ENCODE measurements at places on chromosomes 11 and 22.

GRCh38 chr22:38273135-38273826 is 471 bp upstream of the TMEM184B start:
- DNase-seq: no peak

GRCh38 chr11:4092026-4092425 is 2.6 kb upstream of the RRM1 start:
- peak; percentile 40 for DNase-seq

DNA sequence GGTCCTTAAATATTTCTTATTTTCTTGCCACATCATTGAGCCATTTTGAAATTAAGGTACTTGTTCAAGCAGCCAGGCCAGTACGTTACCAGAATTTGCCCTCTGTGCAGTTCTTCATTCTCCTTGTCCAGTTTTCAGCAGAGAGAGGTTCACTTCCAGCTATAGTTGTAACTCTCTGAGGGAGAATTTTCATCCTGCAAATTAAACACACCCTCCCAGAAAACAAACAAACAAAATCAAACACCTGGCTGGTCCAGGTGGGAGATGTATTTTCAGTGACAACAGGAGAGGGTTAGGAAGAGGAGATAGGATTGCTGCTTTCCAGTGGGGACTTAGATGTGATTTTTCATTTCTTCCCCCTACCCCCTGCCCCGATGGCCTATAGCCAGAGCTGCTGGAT is 45.0 kb downstream of the LHFPL7 start:
- no peak for DNase-seq

DNA sequence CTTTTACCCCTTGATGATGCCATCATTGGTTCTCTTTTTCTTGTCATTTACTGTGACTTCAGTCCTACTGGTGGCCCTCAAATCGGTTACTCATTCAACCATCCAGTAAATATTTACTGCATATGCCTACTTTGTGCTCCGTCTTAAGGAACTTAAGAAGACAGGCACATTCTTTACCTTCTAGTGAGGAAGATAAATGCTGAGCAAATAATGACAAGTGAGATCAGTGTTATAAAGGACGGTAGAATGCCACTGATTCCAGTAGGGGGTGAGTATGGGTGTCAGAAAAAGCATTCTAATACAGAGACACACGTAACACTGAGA is 1.6 kb downstream of the ANKRD42 start:
- no peak for DNase-seq

DNA sequence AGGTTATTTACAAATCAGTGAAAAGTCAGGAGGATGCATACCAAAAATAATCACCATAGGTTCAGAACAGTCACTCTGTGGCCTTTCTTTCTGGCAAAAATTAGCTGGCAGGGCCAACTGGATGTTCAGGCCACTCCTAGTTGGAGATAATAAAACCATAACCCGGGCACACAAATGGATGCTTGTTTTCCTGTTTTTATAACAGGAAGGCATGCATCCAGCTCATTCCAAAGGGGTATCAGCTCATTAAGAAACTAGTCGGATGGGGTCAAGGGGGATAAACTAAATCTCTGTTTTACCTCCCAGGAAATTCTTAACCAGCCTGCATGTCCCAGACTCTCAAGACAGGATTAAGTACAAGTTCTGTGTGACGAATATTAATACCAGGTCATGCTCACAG is 81.0 kb downstream of the FBXO7 start:
- DNase-seq: no peak

GRCh38 chr11:13216019-13216710 is 61.4 kb upstream of the BMAL1 start:
- no peak for DNase-seq

GRCh38 chr11:92977401-92977800 is 8.0 kb downstream of the MTNR1B start:
- DNase-seq: no peak

DNA sequence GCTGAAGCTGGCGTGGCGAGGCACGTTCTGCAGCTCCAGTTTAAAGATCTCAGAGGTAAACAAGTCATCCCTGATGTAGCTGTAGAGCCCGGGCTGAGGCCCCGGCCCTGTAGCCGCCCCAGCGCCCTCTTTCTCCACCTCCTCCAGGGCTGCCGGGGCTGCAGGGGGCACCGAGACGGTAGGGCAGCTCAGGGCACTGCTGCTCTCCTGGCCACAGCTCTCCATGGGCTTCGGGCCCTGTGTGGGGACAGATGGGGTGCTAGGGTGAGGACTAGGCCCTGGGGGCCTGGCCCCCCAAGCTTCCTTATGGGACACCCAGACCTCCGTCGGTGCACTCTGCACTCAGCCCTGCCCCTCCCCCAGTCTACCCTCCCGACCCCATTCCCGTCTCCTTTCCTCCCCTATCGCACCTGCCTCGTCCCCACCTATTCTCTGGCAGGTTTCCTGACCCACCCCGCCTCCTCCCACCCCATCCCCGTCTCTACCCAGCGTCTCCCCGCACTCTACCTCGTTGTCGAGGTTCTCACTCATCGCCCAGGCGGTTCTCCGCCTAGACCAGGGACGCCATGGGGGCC is 559 bp downstream of the RANBP1 start:
- no peak for DNase-seq

DNA sequence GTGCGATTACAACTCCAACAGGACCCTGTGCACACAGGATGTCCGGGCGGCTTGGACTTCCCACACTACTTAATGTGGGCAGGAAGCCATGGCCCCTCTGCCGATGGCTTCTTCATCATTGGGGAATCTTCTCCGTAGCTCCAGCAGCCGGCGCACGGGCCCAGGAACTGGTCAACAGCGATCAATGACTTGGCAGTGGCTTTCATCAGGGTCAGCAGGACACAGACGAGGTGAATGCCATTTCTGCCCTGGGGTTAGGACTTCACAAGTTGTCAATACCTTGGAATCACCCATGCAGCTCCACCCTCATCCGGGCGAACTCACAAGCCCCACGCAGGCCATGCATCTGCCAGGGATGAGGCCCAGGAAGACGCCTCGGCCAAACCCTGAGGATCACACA is 645.7 kb downstream of the BRD1 start:
- DNase-seq: no peak

- DNase-seq: no peak
Observed at GRCh38 chr22:46450931-46451561, 86.4 kb downstream of the CELSR1 start.

- no peak for DNase-seq
Observed at GRCh38 chr22:34579519-34579918, 486.4 kb upstream of the ISX start.

DNA sequence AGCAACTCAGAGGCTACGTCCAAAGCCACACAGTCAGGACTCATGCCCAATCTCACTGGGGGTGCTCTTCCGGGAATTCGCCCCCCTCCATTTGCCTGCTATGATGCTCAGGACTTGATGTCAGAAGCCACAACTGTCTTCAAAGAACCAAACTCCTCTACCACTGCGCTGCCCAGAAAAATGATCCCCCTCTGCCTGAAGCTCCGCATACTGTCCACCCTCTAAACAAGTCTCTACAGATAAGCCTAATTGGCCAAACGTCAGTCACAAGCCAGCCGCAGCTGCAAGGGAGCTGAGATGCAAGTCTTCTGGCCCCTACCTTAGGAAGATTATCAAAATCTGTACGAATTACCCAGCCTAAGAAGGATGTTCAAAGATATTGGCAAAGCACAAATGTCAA is 294.6 kb downstream of the BUD13 start:
- no peak for DNase-seq

DNA sequence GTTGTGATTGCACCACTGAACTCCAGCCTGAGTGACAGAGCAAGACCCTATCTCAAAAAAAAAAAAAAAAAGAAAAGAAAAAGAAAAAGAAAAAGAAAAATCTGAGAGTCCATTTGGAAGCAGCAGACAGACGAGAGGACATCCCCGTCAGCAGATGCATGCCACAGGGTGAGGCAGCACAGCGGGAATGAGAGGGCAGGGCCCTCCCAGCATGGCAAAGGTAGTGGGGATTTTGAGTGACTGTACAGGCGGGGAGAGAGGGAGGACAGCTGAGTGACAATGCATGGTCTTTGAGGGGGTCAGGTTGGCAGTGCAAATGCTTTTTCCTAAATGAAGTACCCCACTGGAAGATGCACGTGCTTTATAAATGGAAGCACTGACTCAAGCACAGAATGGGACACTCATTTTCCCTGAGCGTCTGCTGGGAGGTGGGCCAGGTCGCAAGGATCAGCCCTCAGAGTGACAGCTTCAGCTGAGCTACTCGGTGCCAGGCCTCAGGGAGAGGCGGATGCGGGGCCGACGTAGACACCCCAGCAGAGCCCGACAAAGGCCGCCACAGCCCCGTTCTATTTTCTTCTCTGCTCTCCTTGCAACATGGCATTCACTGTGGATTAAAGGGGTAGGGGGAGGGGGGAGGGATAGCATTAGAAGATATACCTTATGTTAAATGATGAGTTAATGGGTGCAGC is 113.5 kb downstream of the SHANK2 start:
- no peak for DNase-seq

DNA sequence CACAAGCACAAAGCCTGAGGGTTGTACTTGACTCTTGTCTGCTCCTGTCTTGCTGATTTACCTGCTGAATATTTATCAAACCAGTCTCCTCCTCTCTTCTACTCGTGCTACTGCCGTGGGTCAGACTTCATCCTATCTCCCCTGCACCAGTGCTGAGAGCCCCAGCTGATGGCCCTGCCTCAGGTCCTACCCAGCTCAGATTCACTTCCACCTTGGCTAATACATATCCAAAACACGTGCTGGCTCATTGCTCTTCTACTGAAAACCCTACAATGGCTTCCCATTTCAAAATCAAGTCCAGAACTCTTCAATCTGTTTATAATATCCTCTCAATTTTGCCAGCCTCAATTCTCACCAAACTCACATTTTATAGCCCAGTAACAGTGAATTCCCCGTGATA is 48.3 kb downstream of the RAB30 start:
- DNase-seq: no peak

DNA sequence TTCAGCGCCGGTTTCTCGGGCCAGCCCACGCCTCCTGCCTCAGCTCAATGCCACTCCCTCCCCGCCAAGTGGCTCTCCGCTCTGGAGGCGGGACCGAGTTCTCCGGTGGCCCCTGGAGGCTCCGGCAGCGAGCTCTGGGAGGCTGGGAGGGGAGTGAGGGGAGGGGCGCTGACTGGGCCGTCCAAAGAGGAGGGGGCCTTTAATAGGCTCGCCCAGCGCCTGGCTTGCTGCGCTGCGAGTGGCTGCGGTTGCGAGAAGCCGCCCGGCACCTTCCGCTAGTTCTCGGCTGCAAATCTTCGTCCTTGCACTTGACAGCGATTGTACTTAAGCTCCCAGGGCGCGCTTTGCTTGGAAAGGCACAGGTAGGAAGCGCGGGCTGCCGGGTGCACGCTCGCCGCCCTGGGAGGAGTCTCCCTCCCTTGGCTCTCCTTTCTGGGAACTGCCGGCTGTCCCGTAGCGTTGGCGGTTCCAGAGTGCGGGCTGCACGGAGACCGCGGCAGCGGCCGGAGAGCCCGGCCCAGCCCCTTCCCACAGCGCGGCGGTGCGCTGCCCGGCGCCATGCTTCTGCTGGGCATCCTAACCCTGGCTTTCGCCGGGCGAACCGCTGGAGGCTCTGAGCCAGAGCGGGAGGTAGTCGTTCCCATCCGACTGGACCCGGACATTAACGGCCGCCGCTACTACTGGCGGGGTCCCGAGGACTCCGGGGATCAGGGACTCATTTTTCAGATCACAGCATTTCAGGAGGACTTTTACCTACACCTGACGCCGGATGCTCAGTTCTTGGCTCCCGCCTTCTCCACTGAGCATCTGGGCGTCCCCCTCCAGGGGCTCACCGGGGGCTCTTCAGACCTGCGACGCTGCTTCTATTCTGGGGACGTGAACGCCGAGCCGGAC is at the start of gene ADAMTS15:
Gene ADAMTS15, plus strand, starts transcription at position 230 of the 894 bp plus-strand sequence. Its CDS starts 329 bp downstream, at position 559.
- peak; percentile 19 for DNase-seq

DNA sequence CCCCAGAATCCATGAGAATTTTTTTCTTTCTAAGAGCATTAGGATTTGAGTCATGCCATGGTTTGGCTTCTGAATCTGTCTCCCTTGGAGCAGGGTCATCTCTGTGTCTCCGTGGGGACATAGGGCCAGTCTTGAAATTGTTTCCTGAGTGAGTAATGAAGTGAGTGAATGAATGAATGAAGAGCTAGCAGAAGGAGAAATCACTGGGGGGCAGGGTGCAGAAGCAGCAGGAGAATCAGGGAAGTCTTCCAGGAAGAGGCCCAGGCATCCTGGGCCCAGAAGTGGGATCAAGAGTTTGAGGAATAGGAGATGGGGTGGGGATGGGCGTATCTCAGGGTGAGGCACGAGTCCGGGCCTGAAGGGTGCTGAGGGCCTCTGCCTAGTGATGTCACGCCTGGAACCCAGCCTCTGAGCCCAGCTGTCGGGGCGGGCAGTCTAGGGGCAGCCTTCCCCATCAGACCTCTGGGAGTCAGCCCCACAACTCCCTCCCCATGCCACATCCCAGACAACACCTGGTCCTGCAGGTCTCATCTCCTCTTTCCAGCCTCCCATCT is 12.5 kb upstream of the MGAT3 start:
- DNase-seq: no peak

DNA sequence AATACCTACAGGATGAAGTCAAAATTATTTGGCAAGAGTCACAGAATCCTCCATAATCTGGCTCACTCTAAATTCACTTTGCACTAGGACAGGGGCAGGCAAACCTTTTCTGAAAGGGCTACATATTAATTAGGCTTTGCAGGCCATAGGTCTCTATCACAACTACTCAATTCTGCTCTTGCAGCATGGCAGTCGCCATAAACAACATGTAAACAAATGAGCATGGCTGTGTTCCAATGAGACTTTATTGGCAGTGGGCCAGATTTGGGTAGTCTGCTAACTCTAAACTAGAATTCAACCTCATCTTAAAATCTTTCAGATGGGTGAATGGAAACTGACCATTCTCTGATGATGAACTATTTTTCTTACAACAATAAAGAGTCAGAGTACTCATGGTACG is 5.8 kb downstream of the THRSP start:
- no peak for DNase-seq

DNA sequence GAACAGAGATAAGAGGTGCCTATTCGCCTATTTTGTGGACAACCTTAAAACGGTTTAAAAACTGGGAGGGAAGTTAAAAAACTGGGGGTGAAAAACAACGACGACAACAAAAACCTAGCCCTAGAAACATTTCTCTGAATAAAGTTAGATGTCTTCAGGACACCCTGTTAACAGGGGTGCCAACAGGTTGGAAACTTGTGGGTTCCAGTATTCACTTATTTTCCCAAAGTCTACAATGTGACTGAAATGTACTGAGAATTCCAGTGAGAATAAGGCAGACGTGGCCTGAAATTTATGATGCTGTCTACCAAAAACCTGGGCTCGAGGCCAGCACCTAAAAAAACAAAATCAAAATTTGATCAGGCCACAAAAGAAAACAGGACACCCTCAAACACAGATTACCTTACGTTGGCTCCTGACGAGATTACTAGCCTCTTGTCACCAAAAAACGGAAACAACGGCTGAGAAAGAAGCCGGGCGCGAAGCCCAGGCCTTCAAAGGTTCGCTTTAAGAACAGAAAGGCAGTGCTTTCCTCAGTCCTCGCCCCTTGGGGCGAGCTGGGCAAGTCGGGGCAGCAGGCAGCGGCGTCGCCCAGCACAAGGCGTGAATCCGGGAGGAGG is 906 bp downstream of the CCDC90B start:
- no peak for DNase-seq

GRCh38 chr11:19828382-19829108 is 115.9 kb downstream of the NAV2 start:
- DNase-seq: no peak

- DNase-seq: peak; percentile 72
Observed at GRCh38 chr22:49929211-49929979, 11.0 kb downstream of the CRELD2 start.
